ENCODE measurements at places on chromosomes 13 and 19.

GRCh38 chr13:94696171-94696570 lies 16.2 kb downstream of the SOX21 start:
- no peak for DNase-seq

GRCh38 chr13:101231751-101232428 lies 184.4 kb downstream of the NALCN start:
- no peak for DNase-seq

DNA sequence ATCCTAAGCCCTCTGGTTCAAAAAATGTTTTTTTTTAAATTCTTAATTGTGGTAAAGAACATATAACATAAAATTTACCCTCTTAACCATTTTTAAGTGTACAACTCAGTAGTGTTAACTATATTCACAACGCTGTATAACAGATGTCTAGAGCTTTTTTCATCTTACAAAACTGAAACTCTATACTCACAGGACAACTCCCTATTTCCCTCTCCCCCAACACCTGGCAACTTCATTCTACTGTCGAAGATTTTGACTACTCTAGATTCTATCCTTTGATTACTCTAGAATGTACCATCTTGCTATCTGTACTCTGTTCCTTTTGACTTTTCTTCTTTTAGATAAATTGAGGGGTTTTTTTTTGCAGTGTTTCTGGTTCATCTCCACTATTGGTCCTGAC lies 200.4 kb downstream of the KLF12 start:
- DNase-seq, result no peak

DNA sequence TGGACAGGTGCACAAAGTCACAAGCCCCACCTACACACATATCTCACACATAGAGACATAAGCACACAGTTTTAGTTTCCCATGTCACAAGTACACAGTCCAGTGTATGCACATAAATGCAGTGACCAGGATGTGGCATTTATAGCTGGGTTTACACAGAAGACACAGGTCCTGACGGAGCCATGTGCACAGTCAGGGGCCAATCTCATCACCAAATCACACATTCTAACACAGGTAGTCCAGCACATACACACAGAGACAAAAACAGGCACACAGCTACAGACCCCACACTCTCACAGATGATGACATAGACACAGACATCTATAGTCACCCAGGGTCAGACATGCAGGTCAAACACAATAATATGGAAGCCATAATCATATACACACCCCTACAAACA lies 2.1 kb downstream of the NUMBL start:
- no peak for DNase-seq

DNA sequence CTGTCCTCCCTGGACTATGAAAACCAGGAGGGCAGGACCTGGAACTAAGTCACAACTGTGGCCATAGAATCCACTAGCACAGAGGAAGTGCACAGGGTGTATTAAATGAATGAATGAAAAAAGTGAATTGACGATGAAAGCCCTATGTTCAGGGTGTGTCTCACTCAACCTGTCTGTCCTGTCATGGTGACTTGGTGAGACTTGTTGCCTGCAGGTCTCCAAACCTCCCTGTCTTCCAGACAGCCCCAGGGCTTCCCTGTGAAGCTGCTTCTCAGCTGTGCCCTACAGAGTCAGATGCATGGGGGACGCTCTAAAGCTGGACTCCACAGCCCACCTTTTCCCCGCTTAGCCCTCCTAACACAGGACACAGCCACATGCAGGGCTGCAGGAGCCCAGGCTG lies 4.8 kb upstream of the IGFL1 start:
- no peak for DNase-seq

GRCh38 chr13:51534041-51534817 lies 50.0 kb upstream of the WDFY2 start:
- no peak for DNase-seq

- no peak for DNase-seq
These were observed 122.9 kb upstream of the ZNF507 start for GRCh38 chr19:32222556-32222955.

GRCh38 chr19:38707512-38708114 lies 36.7 kb downstream of the CAPN12 start:
- DNase-seq, result no peak

GRCh38 chr19:45016388-45017314 lies 15.4 kb downstream of the RELB start:
- peak; percentile 39 for DNase-seq

DNA sequence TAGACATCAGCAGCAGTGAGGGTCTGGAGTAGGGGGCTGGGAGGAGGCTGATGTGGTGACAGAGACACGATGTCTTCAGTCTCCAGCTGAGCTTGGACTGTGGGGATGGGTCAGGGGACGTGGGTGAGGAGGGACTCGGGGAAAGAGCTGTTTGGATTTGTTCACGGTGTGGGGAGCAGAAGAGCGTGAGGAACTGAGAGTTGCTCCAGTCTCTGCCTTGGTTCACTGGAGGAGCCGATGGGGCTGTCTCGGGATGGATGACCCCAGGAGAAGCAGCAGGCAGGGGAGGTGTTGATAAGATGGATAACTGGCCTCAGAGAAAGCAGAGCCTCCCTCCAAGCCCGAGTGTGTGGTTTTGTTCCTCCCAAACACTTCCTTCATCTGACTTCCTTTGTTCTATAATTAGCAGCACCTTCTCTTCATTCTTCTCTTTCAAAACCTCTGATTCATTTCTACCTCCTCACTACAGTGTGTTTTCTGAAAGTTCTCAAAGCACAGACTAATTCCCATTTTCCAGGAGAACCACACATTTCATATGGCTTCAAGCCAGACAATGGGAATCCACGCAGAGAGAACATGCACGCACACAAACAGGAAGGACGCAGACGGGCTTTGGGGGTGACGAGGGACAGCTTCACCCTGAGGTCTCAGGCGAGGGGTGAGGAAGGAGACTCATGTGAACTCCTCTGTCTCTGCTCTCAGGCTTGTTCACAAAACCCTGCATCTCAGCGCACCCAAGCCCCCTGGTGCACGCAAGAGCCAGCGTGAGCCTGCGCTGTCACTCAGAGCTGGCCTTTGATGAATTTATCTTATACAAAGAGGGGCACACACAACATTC lies 18.6 kb downstream of the LAIR2 start:
- DNase-seq, result no peak

GRCh38 chr19:47491358-47492136 lies 7.5 kb upstream of the KPTN start:
- DNase-seq, result no peak

- DNase-seq, result no peak
These were observed 11.4 kb downstream of the MBNL2 start for GRCh38 chr13:97233499-97233898.

- DNase-seq, result no peak
These were observed 3.8 kb upstream of the KMT2B start for GRCh38 chr19:35713904-35714495.

DNA sequence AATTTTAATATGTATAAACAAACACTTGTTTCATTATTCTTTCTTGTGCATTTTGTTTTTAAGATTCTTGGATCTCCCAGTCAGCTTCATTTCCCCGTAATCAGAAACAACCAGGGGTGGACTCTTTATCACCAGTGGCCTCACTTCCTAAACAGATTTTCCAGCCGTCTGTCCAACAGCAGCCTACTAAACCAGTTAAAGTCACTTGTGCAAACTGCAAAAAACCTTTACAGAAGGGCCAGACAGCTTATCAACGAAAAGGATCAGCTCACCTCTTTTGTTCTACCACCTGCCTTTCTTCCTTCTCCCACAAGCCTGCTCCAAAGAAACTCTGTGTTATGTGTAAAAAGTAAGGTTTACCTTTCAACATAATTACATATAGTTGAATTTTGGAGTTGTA lies 44.3 kb downstream of the ZMYM2 start:
- DNase-seq, result no peak

GRCh38 chr13:112066624-112067004 lies 335 bp upstream of the SOX1 start:
- peak; percentile 36 for DNase-seq

- no peak for DNase-seq
These were observed 3.2 kb upstream of the ERVV-1 start for GRCh38 chr19:53010494-53010893.

DNA sequence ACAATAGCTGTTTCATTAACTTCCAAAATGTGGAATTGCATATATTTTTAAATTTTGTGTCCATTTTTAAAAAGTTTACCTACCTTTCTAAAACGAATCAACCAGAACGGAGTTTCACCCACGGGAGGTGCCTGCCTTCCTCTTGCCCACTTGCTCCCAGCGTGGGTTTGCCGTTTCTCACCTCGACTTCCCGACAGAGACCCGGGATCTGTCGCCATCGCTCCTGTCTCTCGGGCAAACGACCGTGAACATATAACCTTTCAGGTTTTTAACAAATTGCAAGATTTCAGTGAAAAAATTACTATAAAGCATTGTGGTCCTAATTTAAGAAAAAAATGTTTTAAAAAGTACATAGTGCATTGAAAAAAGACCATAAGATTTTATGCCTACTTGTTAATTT lies 4.2 kb downstream of the TMEM255B start:
- DNase-seq, result no peak

- no peak for DNase-seq
These were observed 95.3 kb upstream of the TM9SF2 start for GRCh38 chr13:99405966-99406365.

GRCh38 chr19:4518345-4519171 lies at the start of gene PLIN4:
Gene PLIN4 (minus strand): TSS chr19:4518486. CDS start chr19:4518272, 214 bp downstream.
- DNase-seq, result no peak

DNA sequence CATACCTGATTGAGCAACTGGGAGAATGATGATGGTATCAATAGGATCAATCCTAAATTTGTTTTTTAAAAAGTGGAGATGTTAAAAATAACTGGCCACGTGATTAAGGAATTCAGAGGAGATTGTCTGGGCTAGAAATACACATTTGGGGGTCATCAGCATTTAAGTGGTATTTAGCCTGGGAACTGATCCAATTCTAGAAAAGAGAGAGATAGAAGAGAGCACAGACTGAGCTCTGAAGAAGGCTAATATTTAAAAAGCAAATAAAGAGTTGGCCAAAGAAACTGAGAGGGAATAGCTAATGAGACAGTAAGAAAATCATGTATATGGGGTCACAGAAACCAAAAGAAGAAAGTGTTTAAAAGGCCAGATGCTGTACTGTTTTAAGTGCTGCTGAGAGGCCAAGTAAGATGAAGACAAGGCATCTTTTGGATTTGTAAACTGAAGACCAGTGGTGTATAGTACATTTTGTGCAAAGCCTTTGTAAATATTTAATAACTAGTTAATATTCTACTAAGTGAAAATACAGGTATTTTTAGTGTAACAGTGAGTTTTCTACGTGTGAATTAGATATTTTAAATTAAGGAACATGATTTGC lies 40.2 kb downstream of the UBL3 start:
- DNase-seq, result no peak

DNA sequence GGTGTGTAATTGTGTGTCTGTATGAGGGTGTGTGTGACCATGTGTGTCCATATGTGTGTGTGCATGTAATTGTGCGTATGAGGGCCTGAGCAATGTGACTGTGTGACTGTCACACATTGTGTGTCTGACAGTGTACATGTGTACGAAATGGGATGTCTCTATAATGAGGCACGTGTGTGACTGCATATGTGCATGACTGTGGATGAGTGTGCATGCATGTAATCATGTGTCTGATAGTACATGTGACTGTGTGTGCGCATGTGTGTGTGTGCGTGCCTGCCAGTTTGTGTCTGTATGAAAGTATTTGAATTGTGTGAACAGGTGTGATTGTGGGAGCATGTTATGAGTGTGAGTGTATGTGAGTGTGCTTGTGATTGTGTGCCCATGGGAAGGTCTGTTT lies 2.2 kb upstream of the ACSBG2 start:
- no peak for DNase-seq

DNA sequence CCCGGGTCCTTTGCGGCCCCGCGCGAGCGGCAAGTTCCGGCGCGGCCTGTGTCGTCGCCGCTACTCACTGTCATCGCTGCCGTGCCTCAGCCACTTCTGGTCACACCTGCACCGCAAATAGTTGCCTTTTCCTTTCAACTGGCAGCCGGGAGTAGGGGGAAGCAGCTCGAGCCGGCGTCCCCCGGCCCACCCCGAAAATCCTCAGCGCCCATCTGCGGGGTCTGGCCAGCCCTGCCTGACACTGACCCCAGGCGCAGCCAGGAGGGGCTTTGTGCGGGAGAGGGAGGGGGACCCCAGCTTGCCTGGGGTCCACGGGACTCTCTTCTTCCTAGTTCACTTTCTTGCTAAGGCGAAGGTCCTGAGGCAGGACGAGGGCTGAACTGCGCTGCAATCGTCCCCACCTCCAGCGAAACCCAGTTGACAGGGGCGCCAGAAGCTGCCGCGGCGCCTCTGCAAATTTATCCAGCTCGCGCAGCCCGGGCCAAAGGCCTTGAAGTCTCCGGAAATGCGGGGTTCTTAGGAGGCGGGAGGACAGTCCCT lies 1.7 kb downstream of the PDX1 start:
- DNase-seq, result no peak

- DNase-seq, result no peak
These were observed 45.3 kb upstream of the TRPC4 start for GRCh38 chr13:37914781-37915391.

DNA sequence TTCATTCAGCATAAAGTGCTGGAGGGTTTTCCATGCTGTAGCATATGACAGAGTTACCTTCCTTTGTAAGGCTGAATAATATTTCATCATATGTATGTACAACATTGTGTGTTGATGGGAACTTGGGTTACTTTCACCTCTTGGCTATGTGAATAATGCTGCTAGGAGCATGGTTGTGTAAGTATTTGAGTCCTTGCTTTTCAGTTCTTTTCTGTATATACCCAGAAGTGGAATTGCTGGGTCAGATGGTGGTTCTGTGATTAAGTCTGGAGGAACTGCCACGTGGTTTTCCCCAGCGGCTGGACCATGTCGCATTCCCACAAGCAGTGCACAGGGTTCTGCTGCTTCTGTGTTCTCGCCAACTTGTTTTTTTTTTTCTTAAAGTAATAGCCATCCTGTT lies 101.2 kb upstream of the TEX29 start:
- DNase-seq, result no peak

GRCh38 chr13:85386424-85386823 lies 412.8 kb downstream of the SLITRK6 start:
- no peak for DNase-seq

GRCh38 chr13:86992251-86992650 lies 678.9 kb upstream of the SLITRK5 start:
- DNase-seq, result no peak

DNA sequence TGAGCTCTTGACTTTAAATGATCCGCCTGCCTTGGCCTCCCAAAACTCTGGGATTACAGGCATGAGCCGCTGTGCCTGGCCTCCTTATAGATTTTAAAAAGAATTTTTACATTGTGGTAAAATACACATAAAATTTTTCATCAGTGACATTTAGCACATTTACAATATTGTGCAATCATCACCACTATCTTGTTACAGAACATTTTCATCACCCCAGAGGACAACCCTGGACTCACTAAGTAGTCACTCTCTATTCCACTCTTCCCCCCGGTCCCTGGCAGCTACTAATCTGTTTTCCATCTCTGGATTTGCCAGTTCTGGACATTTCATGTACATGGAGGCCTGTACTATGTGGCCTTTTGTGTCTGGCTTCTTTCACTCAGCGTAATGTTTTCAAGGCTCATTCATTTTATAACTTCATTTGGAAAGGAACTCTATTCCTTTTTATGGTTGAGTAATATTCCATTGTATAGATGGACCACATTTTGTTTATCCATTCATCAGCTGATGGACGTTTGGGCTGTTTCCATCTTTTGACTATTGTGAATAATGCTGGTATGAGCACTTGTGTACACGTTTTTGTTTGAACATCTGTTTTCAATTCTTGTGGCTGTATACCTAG lies 19.9 kb downstream of the MEGF8 start:
- DNase-seq, result no peak
